ENCODE measurements at places on chromosomes 7 and 10.

GRCh38 chr7:74230446-74231231 is 20.8 kb downstream of the LAT2 start:
- DNase-seq, result no peak

GRCh38 chr10:69576334-69577011 is 3.3 kb upstream of the NEUROG3 start:
- no peak for DNase-seq

DNA sequence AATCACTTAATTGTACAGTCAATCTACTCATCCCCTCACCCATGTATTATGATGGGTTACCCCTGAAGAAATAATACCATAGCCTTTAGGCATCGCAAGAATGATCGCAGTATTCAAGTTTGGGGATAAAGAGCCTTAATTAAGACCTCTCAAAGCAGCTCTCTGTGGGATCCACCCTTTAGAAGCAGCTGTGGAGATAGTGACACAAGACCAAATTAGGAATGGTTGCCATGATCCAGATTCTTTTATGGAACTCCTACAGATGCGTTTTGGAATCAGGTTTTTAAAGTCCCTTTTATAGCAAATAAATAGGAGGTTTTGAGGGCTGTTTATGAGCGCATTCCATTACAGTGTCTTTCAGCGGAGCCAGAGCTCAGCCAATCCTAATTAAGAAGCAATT is 12.2 kb downstream of the TES start:
- no peak for DNase-seq

- DNase-seq, result no peak
These were observed 22.6 kb upstream of the PSAP start for GRCh38 chr10:71873582-71874211.

DNA sequence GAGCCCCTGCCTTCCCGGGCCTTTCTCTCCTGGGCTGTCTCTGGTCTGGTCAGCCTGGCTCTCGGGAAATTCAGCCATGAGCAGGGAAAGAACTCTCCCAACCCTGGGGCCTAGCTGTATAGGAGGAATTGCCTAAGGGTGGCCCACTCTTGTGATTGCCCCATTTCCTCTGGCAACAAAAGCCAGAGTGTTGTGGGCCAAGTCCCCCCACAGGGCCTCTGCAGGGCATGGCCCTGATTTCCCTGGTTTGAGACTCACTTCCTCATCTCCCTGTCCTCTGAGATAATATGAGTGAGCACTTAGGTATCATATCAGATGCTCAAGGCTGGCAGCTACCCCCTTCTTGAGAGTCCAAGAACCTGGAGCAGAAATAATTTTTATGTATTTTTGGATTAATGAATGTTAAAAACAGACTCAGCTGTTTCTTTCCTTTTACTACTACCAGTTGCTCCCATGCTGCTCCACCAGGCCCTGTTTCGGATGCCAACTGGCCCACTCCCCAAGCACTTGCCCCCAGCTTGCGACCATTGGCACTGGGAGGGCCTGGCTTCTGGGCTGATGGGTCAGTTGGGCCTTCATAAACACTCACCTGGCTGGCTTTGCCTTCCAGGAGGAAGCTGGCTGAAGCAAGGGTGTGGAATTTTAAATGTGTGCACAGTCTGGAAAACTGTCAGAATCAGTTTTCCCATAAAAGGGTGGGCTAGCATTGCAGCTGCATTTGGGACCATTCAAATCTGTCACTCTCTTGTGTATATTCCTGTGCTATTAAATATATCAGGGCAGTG is 11.4 kb downstream of the IRF5 start:
- no peak for DNase-seq

DNA sequence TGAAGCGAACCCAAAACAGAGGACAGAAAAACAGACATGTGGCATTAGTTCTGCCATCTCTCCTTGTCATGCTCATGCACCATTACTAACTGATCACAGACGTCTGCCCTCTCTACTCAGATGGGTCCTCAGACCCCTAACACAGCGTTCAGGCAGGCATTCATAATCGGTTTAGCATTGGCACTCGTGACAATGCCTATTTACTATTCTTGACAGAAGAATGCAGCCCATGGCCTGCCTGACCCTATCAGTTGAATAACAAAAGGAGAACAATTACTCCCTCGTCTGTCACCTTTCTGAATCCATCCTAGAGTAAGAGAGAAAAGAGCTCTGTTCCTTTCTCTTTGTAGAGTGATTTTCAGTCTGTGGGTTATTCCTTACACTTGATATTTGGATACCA is 194.6 kb upstream of the PHYHIPL start:
- no peak for DNase-seq

GRCh38 chr7:16850614-16851466 is 30.9 kb downstream of the AGR3 start:
- DNase-seq, result no peak
